ENCODE measurements at places on chromosomes 6 and 20.
A peak's percentile ranks its signal among the peaks of the same experiment; 100 is the strongest.

GRCh38 chr20:25675161-25675560 lies 21.5 kb downstream of the ZNF337 start:
- H3K36me3 ChIP-seq, result peaks cover 24% of the 10 kb centered on the region
- no peaks in the 10 kb centered on the region for H3K4me1 ChIP-seq
- no peak overlapping the region for H3K4me3 ChIP-seq
- DNase-seq, result no peak
- no peak overlapping the region for H3K27ac ChIP-seq

DNA sequence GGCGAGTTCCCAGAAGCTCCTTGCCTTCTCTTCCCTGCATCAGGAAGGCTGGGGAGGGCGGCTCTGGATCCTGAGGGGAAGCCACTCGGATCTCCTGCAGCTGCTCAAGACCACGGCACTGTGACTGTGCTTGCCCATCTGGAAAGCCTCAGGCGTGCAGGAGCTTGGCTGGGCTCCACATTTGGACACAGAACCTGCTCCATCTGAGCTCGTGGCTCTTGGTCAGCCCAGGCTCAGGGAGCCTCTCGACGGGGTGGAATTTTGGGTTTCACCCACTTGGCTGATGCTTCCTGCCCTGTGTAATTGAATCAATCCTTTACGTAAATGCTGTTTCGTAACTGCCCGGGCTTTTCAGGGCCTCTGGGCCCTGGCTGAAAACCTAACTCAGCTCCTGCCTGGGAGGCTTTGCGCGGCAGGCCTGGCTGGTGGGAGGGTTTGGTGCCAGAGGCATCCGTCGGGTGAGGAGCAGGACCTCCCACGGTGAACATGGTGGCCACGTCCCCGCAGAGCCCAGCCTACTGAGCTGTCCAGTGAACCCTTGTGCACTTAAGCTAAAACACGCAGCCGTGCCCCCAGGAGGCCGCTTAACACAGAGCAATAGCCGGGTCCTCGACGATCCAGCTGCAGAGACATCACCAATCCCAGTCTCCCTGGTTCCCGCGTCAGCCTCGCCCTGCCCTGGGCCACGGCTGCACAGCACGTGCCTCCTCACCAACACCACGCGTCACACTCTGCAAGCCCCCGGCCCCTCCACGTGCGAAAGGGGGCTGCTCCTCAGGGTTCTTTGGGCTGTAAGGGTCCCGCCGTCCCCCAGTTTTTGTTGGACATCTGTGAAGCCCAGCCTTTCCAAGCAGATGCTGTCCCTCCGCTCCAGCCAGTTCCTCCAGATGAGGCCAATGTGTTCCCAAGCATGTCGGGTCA lies 241.0 kb downstream of the DLL1 start:
- H3K27ac ChIP-seq, result peak overlapping the region; percentile 60
- DNase-seq, result peak; percentile 48
- H3K4me3 ChIP-seq, result no peak overlapping the region

- no peaks in the 10 kb centered on the region for H3K4me1 ChIP-seq
- no peak overlapping the region for H3K27ac ChIP-seq
- no peak overlapping the region for H3K4me3 ChIP-seq
Observed at GRCh38 chr20:36663031-36663430, 17.0 kb upstream of the SLA2 start.

- H3K27ac ChIP-seq, result no peak overlapping the region
- no peaks in the 10 kb centered on the region for H3K27me3 ChIP-seq
Observed at GRCh38 chr6:29986179-29986781, 43.9 kb downstream of the HLA-A start.

GRCh38 chr20:60477958-60478357 lies 519.7 kb downstream of the CDH26 start:
- H3K27me3 ChIP-seq, result no peaks in the 10 kb centered on the region
- no peak for DNase-seq
- peaks cover 9% of the 10 kb centered on the region for H3K4me1 ChIP-seq
- no peak overlapping the region for H3K4me3 ChIP-seq
- no peaks in the 10 kb centered on the region for H3K36me3 ChIP-seq

DNA sequence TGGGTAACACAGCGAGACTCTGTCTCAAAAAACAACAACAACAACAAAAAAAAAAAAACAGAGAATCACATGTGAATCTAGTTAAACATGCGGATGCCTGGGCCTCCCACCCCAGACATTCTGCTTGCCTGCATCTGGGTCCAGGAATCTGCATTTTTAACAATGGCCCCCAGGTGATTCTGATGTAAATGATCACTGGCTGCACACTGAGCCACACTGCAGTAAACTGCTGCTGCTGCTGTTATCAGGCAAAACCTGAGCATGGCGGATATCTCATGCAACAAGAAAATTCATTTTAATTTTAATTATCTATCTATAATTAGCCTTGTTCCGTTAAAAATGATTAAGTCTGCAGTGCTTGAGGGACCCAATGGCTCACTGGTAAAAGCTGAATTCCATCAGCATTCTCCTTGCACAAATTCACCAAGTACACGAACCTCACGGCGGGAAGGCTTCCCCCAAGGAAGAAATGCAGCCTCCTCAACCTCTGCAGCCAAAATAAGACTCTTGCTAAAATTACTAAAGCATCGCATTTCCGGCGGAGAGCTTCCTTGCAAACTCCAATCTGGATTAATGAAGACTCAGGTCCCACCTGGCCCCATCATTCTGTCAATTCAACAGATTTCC lies 81.6 kb upstream of the SNX9 start:
- no peak for DNase-seq
- no peaks in the 10 kb centered on the region for H3K27me3 ChIP-seq
- no peaks in the 10 kb centered on the region for H3K4me1 ChIP-seq
- no peak overlapping the region for H3K4me3 ChIP-seq
- H3K36me3 ChIP-seq, result no peaks in the 10 kb centered on the region
- peak overlapping the region; percentile 50 for H3K27ac ChIP-seq

DNA sequence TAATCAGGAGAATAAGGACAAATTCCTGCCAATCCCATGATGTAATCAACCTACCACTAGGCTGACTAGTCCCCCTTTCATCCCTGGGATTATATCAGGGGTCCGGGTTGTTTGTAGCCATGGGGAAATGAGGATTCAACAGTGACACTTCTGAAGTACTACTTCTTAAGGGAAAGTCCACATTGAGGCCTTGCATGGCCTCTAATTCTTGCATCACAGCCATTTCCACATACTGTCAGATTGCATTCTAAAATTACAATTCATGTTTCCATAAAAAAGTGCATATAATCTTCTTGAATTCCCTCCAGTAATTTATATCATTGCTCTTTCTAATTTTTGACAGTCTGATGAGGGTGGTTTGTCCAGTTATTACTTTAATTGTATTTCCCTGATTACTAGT lies 184.2 kb downstream of the PHF3 start:
- no peak for DNase-seq
- no peak overlapping the region for H3K27ac ChIP-seq
- H3K4me1 ChIP-seq, result no peaks in the 10 kb centered on the region
- H3K36me3 ChIP-seq, result no peaks in the 10 kb centered on the region
- no peaks in the 10 kb centered on the region for H3K27me3 ChIP-seq

DNA sequence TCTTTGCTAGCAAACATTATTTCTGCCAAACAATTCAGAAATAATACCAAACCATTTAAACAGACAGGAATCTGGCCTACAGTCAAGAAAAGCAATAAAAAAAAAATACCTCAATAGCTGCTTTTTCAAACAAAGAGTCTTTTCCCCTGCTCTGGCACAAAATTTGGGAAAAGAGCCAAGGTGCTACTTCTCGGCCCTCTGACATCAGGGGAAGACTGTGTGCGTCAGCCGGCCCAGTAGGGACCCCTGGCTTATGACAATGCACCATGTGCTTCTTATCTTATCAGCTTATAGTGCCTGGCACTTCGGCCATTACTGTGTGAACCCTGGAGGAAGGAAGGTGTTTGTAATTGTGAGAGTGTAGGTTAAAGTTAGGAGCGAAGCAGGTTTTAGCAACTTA lies 89.4 kb downstream of the PDE10A start:
- no peaks in the 10 kb centered on the region for H3K27me3 ChIP-seq
- H3K27ac ChIP-seq, result no peak overlapping the region
- no peaks in the 10 kb centered on the region for H3K36me3 ChIP-seq
- no peak overlapping the region for H3K4me3 ChIP-seq
- no peak for DNase-seq

GRCh38 chr20:1801929-1802306 lies 93.3 kb upstream of the SIRPA start:
- H3K4me1 ChIP-seq, result peaks cover 32% of the 10 kb centered on the region
- no peak overlapping the region for H3K27ac ChIP-seq
- H3K27me3 ChIP-seq, result no peaks in the 10 kb centered on the region
- peak overlapping the region; percentile 70 for H3K4me3 ChIP-seq
- H3K36me3 ChIP-seq, result no peaks in the 10 kb centered on the region

- H3K27me3 ChIP-seq, result no peaks in the 10 kb centered on the region
- H3K4me3 ChIP-seq, result no peak overlapping the region
- no peaks in the 10 kb centered on the region for H3K4me1 ChIP-seq
- no peak for DNase-seq
- H3K36me3 ChIP-seq, result no peaks in the 10 kb centered on the region
Observed at GRCh38 chr20:58482416-58482815, 32.8 kb downstream of the APCDD1L start.

DNA sequence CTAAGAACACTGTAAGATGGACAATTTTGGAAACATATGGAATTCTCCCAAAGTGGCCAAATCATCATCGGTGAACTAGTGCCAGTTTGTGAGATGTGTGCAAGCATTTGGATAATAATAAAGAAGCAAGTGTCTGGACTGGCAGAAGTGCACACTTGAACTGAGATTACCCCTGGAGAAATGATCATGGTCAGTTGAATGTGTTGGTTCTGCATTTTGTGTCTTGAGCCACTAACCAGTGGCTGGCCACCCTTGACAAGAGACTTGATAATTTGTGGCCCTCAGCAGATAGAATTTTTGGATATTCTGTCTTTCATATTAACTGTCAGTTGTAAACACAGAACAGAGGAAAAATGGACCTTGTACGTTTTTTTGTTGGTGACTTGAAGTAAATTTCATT lies 37.4 kb downstream of the CITED2 start:
- no peaks in the 10 kb centered on the region for H3K27me3 ChIP-seq
- no peaks in the 10 kb centered on the region for H3K4me1 ChIP-seq
- DNase-seq, result no peak
- H3K36me3 ChIP-seq, result no peaks in the 10 kb centered on the region
- no peak overlapping the region for H3K27ac ChIP-seq
